ENCODE measurements at places on chromosomes 2 and 18. TPM values are rescaled to one million over a fixed set of nuclear protein-coding genes. Genes with fewer than 3 reads are reported as not detected.

DNA sequence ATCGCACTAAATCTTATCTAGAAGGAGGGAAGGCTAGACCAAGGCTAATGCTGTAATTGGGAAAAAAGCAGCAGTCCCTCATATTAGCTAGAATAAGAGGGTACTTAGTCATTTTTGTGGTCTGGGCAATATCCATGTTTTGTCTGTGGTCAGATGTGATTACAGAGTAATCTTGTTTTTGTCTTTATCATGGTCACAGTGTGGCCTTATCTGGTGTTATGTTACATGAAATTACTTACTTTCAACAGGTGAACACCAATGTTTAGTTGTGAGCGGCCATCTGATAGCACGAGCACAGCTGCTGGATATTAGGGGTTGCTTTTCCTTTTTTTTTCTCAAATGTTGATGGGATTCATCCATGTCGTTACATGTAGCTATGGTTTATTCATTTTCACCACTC, 23.7 kb upstream of the PLEKHM3 start:
- peaks cover 10% of the 10 kb centered on the region for H3K4me1 ChIP-seq
- DNase-seq = peak; percentile 61
- H3K4me3 ChIP-seq = no peak overlapping the region
- H3K36me3 ChIP-seq = no peaks in the 10 kb centered on the region

- peaks cover 43% of the 10 kb centered on the region for H3K4me1 ChIP-seq
- H3K27ac ChIP-seq = no peak overlapping the region
- H3K4me3 ChIP-seq = no peak overlapping the region
- H3K36me3 ChIP-seq = no peaks in the 10 kb centered on the region
- no peaks in the 10 kb centered on the region for H3K27me3 ChIP-seq
These were observed 253.9 kb upstream of the SIX2 start for GRCh38 chr2:45263147-45263546.

DNA sequence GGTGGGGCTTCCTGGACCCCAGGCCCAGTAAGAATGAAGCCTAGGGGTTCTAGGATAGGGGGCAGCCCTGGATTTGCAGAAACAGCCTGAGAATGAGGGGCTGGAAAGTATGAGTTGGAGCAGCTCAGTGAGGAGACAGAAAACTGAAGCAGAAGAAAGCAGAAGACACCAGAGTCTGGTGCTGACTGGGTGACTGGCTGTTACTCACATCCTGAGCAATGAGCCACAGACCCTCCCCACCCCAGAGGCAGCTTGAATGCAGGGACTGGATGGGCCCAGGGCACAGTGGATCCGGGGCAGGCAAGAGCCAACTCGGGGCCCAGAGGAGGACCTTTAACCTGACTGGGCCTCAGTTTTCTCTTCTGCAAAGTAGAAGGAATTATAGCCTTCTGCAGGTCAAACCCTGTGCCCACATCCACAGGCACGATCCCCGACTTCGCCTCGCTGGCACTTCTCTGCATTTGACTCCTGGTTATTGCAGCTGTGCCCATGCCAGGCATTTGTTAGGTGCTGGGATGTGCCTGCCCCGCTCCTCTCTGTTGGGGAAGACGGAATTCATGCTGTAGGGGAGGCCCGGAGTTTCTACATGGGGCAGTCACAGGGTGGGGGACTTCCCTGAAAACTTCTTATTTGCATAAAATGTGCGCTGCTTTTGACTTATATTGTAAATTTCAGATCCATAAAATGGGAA, 8.5 kb downstream of the STEAP3 start:
- H3K36me3 ChIP-seq = no peaks in the 10 kb centered on the region
- no peak overlapping the region for H3K4me3 ChIP-seq
- no peak overlapping the region for H3K27ac ChIP-seq
- H3K4me1 ChIP-seq = 0 out of 2 replicates have a peak, but pooled peaks cover 3% of the 10 kb centered on the region
- no peaks in the 10 kb centered on the region for H3K27me3 ChIP-seq

DNA sequence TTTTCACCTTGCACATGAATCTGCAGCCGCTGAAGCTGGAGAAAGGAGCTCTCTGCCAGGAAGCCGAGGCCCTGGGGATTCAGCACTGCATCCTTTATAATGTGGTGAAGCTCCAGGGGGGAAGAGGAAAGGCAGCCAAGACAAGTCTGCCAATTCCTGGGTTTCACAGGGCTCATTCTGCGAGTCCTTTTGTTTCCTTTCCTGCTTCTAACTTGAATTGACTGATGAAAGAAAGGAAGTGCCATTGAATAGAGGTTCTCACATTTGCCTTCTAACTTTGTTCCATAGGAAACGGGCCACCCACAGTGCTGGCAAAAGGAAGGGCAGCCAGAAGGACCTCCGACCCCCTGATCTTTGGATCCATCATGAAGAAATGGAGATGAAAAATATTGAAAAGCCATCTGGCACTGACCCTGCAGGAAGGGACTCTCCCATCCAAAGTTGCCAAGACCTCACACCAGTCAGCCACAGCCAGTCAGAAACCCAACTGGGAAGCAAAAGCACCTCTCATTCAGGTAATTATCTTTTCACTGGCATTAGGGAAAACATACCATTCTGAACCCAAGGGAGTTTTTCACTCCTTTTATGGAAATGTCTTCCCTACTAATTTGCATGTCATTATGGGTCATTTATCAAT, 765.4 kb downstream of the MBD2 start:
- no peaks in the 10 kb centered on the region for H3K4me1 ChIP-seq
- H3K27me3 ChIP-seq = no peaks in the 10 kb centered on the region
- no peak for DNase-seq
- no peak overlapping the region for H3K27ac ChIP-seq

GRCh38 chr18:46322411-46322891, 218.3 kb downstream of the HAUS1 start:
- DNase-seq = no peak
- no peak overlapping the region for H3K27ac ChIP-seq
- no peaks in the 10 kb centered on the region for H3K27me3 ChIP-seq
- H3K4me3 ChIP-seq = no peak overlapping the region

- no peak overlapping the region for H3K4me3 ChIP-seq
- no peak overlapping the region for H3K27ac ChIP-seq
- H3K27me3 ChIP-seq = no peaks in the 10 kb centered on the region
- H3K36me3 ChIP-seq = peaks cover 38% of the 10 kb centered on the region
These were observed 12.4 kb downstream of the LMAN2L start for GRCh38 chr2:96727431-96727830.

GRCh38 chr18:76488190-76488589, 6.9 kb downstream of the ZNF516 start:
- no peaks in the 10 kb centered on the region for H3K36me3 ChIP-seq
- H3K27ac ChIP-seq = no peak overlapping the region
- H3K4me3 ChIP-seq = no peak overlapping the region
- H3K27me3 ChIP-seq = no peaks in the 10 kb centered on the region
- no peak for DNase-seq
- peaks cover 6% of the 10 kb centered on the region for H3K4me1 ChIP-seq

DNA sequence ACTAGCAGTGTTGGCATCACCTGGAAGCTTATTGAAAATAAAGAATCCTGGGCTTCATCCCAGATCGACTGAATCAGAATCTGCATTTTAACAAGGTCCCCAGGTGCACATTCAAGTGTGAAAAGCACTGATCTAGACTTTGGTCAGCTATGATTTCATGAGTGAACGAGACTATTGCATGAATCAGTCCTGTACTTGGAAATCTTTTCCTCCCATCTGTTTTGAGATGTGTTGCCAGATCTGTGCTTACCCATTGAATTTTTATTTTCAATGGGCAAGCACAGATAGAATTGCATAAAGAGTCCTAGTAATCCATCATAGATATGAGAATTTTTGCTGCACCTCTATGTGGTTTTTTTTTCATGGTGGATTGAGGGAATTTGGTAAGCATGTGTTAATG, 64.0 kb downstream of the PMS1 start:
- no peak for DNase-seq
- no peaks in the 10 kb centered on the region for H3K27me3 ChIP-seq
- H3K4me1 ChIP-seq = no peaks in the 10 kb centered on the region
- peaks cover 52% of the 10 kb centered on the region for H3K36me3 ChIP-seq
- no peak overlapping the region for H3K27ac ChIP-seq
- H3K4me3 ChIP-seq = no peak overlapping the region

DNA sequence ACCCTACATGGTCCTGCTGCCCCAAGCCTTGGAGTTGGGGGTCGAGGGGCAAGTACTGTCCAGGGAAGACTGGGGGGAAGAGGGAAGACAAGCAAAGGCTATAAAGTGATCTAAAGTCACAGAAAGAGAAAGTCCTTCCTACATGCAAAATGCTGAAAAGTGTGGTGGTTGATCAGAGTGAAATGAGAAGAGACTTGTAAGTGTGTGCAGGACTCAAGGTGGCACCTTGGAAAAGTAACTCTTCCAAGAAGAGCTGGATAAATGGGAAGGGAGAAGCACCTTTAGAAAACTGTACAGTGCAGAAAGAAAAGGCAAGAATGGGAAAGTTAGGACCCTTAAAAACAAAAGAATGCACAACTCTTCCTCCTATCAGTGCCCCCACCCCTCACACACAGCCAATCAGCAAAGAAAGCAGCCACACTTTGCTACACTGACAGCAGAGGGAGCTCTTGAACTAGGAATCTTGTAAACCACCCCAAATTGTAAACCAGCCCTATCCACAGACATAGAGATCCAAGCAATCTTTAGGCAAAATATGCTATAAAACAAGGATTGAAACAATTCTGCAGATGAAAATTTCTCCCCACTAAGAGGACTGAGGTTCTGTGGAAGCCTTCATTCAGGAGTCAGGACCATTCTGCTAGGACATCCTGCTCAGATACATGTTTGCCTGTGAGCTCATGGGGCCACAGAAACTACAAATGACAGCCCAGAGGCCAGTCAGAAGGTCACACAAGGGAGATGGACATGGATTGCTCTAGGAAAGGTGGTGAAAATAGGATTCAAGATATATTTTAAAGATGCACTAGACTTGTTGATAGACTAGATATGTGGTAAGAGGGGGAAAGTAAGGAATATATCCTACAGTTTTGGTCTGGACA, 146.4 kb downstream of the FTCDNL1 start:
- H3K4me3 ChIP-seq = no peak overlapping the region
- no peaks in the 10 kb centered on the region for H3K4me1 ChIP-seq
- H3K27ac ChIP-seq = no peak overlapping the region
- DNase-seq = peak; percentile 27

- no peak overlapping the region for H3K4me3 ChIP-seq
- no peaks in the 10 kb centered on the region for H3K36me3 ChIP-seq
- H3K27me3 ChIP-seq = no peaks in the 10 kb centered on the region
- no peaks in the 10 kb centered on the region for H3K4me1 ChIP-seq
- DNase-seq = no peak
These were observed 74.6 kb downstream of the DHRS9 start for GRCh38 chr2:169143998-169144397.

DNA sequence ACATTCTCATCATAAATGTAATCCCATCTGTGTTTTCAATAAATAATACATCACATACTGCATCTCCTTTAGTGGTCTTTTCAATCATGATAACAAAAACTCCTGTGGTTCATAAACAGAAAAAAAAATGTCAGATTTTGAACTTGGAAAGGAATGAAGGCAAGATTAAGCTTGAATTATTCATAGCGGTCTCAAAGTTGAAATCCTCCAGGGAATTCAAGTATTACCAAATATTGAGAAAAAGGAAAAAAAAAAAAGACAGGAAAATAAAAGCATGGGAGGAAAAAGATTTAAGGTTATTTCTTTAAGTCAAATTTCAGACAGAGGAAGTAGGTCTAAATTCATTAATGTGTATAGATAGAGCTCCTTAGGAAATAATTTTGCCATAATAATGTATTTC, 92.1 kb downstream of the COLEC12 start:
- H3K27ac ChIP-seq = no peak overlapping the region
- no peaks in the 10 kb centered on the region for H3K27me3 ChIP-seq
- H3K4me1 ChIP-seq = no peaks in the 10 kb centered on the region
- H3K4me3 ChIP-seq = no peak overlapping the region
- H3K36me3 ChIP-seq = no peaks in the 10 kb centered on the region
- DNase-seq = no peak

GRCh38 chr2:207762146-207762545, 7.6 kb downstream of the FZD5 start:
- no peak overlapping the region for H3K4me3 ChIP-seq
- H3K4me1 ChIP-seq = no peaks in the 10 kb centered on the region
- no peaks in the 10 kb centered on the region for H3K36me3 ChIP-seq
- DNase-seq = no peak

DNA sequence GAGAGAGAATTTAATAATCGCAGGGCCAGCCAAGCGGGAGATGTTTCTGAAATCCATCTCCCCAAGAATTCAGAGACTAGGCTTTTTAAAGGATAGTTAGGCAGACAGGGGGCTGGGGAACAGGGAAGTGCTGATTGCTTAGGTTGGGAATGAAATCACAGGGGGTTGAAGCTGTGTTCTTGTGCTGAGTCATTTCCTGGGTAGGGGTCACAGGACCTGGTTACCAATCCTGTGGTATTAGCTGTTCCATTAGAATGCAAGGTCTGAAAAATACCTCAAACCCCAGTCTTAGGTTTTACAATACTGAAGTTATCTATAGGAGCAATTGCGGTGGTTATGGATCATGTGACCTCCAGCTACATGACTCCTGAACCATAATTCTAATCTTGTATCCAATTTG, 4.6 kb downstream of the SP140 start:
- DNase-seq = no peak
- H3K36me3 ChIP-seq = no peaks in the 10 kb centered on the region
- H3K4me3 ChIP-seq = no peak overlapping the region
- H3K27me3 ChIP-seq = no peaks in the 10 kb centered on the region
- H3K27ac ChIP-seq = no peak overlapping the region

- no peak overlapping the region for H3K4me3 ChIP-seq
- H3K27ac ChIP-seq = no peak overlapping the region
- DNase-seq = no peak
- H3K4me1 ChIP-seq = no peaks in the 10 kb centered on the region
- H3K27me3 ChIP-seq = no peaks in the 10 kb centered on the region
These were observed 574.1 kb downstream of the SATB2 start for GRCh38 chr2:198883604-198884003.

DNA sequence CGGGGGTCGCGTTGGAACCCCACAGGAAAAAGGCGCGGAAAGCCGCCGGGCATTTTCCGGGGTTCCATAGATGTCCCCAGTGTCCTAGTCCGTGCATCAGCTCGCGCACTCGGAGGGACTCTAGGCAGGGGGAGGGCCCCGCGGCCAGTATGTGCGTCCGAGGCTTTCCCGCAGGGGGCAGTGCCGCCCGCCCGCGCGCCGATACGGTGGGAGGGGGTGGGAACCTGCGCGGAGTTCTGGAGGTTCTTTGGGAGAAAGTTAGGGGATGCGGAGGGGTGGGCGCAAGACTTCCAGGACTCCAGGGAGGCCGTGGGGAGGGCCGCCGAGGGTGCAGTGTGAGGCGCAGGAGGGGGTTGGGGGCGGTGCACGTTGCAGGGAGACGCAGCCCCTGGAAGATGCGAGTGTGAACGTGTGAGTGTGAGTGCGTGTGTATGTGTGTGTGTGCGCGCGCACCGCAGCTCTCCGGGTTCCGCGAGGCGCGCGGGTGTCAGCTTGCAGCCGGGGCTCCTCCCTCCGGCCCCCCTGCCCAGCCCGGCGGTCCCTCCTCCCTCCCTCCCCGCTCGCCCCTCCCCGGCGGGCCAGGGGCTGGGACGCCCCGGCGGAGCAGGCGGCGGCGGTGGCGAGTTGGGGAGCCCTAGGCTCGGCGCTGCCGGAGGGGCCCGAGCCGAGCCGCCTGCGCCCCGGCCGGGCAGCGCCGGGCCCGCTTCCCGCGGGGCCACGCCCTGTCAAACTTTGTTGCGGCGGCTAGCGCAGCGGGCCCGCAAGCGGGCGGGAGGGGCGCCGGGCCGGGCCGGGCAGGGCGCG, at the start of gene TCF7L1:
TSS of gene TCF7L1 (plus strand) at position 559 of the 804 bp plus-strand sequence. CDS start 293 bp downstream, outside the sequence.
- peak within 1 kb of the TSS; percentile 85 for H3K4me3 ChIP-seq
- H3K36me3 ChIP-seq = peaks cover 13% of the 10 kb centered on the region
- H3K27ac ChIP-seq = peak within 1 kb of the TSS; percentile 68
- H3K27me3 ChIP-seq = no peaks in the 10 kb centered on the region

Gene SRD5A2
- not detected for total RNA-seq

Gene ARHGAP15
- total RNA-seq = 0.25 TPM

Gene EMX1
- total RNA-seq = not detected

Gene SCG2
- not detected for total RNA-seq

Gene OSR1
- total RNA-seq = 1.8 TPM

Gene SULT1C2
- not detected for total RNA-seq

Gene POTEI
- total RNA-seq = 0.47 TPM

Gene RND3
- 31.7 TPM for total RNA-seq

Gene ZNF396
- total RNA-seq = 0.06 TPM

Gene PCARE
- total RNA-seq = 0.02 TPM

Gene MERTK
- 6.7 TPM for total RNA-seq

Measured in SJCRH30 (cell line).